ENCODE measurements at places on chromosomes 7 and 10. TPM values are rescaled to one million over a fixed set of nuclear protein-coding genes. Genes with fewer than 3 reads are reported as not detected.

DNA sequence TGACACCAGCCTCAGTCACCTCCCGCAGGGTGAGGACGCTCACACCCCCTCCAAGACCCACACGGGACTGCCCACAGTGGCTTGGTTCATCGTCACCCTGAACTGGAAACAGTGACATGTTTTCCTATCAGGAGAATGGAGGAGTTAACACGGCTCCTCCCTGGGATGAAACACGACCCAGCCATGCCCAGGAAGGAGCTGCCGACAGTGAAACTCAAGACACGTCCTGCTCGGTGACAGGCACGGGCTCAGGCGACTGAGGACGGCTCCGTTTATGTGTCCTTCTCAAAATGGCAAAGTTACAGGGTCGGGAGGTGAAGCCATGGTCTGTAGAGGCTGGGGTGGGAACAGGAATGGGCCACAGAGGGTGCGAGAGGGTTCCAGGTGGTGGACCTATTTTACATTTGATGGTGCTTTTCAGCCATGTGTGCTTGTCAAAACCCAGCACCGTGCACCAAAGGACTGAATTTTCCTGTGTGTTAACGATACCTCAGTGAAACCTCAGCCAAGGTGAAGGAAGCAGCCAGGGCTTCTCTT, 272.4 kb downstream of the ADARB2 start:
- no peak for DNase-seq

- DNase-seq: no peak
These were observed 163.8 kb upstream of the NPVF start for GRCh38 chr7:25391961-25392587.

The GTF2IRD1 gene
- 1.9 TPM for total RNA-seq

GRCh38 chr10:59362144-59362958, at the start of gene FAM13C:
Gene FAM13C, minus strand, starts transcription at chr10:59362549. Its CDS starts 89 bp downstream, at chr10:59362460.
- DNase-seq: no peak

The GPC2 gene
- 4.2 TPM for total RNA-seq

The OR2A12 gene
- not detected for total RNA-seq

The FBXO24 gene
- 0.34 TPM for total RNA-seq

GRCh38 chr7:135381369-135381768, 128.5 kb downstream of the CNOT4 start:
- DNase-seq: no peak

- DNase-seq: no peak
These were observed 187.6 kb upstream of the NEBL start for GRCh38 chr10:21084700-21085099.

The STEAP1B gene
- 0.24 TPM for total RNA-seq

The TCERG1L gene
- 0.11 TPM for total RNA-seq

The BAIAP2L1 gene
- total RNA-seq: 1.2 TPM

DNA sequence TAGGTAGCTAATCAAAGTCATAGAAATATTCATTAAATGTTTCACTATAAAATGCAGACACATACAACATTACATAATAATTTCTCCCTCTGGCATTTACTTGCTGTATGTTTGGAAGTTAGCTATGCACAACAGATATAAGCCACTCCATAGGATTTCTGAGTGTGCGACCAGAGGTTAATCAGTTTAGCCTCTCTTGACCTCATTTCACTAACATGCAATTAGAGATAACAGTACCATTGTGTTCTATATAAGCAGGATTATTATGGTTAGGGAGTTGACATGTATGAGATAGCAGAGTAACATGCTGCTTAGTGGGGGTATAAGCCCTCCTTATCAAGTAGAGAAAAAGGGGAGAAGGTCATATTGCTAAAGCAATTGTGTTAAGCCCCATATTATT, 26.4 kb downstream of the GLUD1 start:
- no peak for DNase-seq

The ZPBP gene
- total RNA-seq: not detected

DNA sequence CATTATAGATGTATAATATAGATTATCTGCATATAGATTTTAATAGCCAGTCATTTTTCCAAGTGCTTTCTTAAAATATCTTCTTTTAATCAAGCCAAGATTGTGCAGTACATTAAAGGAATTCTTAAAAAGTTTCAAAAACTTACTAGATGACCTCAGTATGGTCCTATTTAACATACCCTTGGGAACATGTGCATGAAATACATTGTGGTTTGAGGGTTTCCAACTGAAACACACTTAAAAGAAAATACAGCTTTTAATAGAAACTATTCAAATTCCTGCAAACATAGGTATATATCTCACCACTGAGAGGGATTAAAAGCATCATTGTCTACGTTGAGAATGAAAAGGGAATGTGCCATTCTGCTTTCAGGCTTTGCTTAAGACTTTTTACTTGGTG, 364.9 kb downstream of the SUGCT start:
- no peak for DNase-seq

- DNase-seq: no peak
These were observed 40.6 kb downstream of the MGAM2 start for GRCh38 chr7:142152076-142152475.

The ZRANB1 gene
- 13.0 TPM for total RNA-seq

- DNase-seq: no peak
These were observed 472.0 kb upstream of the AKR1E2 start for GRCh38 chr10:4353964-4354363.

DNA sequence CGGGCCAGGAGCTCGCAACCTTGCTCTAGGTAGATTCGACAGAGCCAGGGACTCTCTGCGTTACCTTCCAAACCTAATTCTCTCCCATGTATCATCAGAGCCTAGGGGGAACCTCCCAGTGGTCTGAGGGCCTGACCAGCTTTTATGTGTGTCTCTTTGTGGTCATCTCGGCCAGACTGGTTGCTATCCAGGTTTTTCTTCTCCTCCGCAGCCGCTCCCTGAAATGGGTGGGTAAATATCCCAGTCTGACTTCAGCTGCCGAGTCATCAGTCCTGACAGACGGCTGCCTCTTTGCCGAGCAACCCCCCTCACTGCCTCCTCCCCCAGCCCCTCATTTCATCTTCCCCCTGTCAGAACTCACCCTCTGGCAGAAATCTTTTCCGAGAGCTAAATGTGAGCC, 578.1 kb downstream of the LRMDA start:
- no peak for DNase-seq

DNA sequence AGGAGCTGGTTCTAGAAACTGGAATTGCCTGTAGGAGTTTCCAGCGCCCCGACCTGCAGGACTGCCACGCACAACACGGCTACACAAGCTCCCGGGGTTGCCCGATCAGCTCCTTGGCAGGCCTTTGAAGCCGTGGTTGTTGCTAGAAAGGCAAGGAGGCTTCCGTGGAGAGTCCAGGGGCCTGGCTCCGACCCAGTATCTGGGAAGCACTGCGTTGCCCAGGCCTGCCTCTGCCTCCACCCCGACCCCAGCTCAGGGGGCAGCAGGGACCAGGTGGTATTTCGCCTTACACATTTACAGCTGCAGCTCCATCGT, 54.4 kb downstream of the PROSER2 start:
- DNase-seq: no peak

DNA sequence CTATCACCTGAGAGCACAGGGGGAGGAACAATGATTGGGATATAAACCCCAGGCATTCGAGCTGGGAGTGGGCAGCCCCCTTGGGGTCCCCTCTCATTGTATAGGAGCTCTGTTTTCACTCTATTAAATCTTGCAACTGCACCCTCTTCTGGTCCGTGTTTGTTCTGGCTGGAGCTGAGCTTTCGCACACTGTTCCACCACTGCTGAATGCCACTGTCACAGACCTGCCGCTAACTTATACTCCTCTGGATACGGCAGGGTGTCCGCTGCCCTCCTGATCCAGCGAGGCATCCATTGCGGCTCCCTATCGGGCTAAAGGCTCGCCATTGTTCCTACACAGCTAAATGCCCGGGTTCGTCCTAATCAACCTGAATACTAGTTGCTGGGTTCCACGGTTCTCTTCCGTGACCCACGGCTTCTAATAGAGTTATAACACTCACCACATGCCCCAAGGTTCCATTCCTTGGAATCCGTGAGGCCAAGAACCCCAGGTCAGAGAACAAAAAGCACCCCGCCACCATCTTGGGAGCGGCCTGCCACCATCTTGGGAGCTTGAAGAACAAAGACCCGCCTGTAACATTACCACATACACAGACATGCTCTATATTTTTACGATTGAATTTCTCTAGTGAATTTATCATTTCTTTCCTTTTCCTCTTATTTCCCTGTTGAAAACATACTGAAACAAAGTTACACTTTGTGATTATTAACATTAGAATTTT, 9.0 kb downstream of the ZWINT start:
- no peak for DNase-seq

GRCh38 chr10:61020420-61021158, 76.6 kb upstream of the RHOBTB1 start:
- no peak for DNase-seq

DNA sequence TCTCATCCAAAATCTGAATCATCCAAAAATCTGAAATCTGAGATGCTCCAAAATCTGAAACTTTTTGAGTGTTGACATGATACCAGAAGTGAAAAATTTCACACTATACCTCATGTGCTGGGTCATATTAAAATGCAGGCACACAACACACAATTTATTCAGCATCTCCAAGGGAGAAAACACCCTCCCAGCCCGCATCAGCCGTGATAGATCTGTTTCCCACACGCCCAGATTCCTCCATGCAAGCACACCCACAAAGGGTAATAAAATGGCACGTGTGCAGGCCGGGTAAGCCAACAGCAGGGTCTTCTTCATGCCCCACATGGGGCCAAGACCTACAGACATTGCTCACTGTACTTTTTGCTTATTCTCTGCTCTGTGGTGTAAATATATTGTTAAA, 173.1 kb upstream of the FERD3L start:
- no peak for DNase-seq

- DNase-seq: no peak
These were observed 6.7 kb upstream of the PRSS37 start for GRCh38 chr7:141847996-141848395.

- DNase-seq: peak; percentile 12
These were observed 1041.8 kb downstream of the GATA3 start for GRCh38 chr10:9096288-9096687.

The ACBD7 gene
- 0.79 TPM for total RNA-seq

DNA sequence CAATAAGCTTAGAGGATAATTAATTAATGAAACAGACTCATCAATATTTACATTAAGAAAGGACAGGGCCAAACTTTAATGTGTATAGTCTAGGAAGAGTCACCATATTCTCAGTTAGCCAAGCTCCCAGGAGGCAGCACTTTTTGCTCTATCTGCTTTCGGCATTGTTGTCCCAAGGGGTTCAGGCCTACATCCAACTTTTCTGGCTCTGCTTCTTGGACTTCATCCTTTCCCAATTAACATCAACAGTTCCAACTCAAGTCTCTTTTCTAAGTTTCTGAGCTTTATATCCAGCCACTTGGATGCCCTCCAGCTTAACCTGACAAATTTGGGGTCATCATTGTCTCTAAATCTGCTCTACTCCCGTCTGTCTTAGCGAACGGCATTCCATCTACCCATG, 42.8 kb downstream of the GLI3 start:
- DNase-seq: no peak

GRCh38 chr7:79495544-79496272, 42.2 kb upstream of the MAGI2 start:
- DNase-seq: no peak

DNA sequence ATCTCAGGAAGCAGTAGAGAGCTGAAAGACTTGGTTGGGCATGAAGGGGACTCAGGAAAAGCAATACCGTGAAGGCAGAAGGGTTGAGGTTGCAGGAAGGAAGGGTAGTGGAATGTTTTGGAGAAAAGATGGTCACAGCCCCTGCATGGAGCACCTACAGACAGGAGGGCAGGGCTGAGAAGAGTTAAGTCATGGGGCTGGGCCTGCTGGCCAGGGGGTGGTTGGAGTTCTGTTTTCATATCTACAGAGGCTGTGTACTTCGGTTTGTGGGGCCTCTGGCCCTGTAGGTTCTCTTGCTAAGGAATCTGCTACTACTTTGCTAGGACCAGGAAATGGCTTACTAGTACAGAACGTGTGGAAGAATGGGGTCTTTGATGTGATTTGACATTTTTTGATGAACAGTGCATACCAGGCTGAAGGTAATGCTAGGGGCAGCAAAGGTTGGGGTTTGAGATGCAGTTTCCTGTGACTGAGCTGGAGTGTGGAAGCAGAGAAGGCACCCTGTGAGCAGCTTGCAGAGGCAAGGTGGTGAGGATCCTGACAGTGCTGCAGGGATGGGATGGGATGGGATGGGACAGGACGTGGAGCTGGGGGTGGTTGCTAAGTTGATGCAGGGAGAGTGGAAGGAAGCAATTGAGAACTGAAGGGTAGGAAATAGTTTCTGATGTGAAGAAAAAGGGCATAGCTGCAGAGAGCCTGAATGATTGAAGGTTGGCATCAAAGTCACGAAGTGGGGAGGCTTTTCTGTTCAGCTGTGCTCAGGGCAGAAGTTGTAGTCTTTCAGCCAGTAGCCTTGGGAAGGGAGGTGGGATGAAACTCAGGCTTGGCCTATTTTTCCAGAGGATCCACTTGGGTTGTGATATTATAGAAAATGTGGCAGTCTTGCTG, 7.8 kb downstream of the RPS24 start:
- no peak for DNase-seq

GRCh38 chr10:7945034-7945433, 109.5 kb upstream of the GATA3 start:
- DNase-seq: no peak

The ARL3 gene
- total RNA-seq: 3.2 TPM

- DNase-seq: no peak
These were observed 8.2 kb downstream of the CLDN12 start for GRCh38 chr7:90411510-90411909.

The BMI1 gene
- 89.5 TPM for total RNA-seq

- DNase-seq: no peak
These were observed 125.9 kb downstream of the PIP4K2A start for GRCh38 chr10:22588462-22588861.

- DNase-seq: no peak
These were observed 36.3 kb downstream of the PALS2 start for GRCh38 chr7:24609570-24609969.

- DNase-seq: no peak
These were observed 780.3 kb downstream of the LRMDA start for GRCh38 chr10:76211691-76212090.

DNA sequence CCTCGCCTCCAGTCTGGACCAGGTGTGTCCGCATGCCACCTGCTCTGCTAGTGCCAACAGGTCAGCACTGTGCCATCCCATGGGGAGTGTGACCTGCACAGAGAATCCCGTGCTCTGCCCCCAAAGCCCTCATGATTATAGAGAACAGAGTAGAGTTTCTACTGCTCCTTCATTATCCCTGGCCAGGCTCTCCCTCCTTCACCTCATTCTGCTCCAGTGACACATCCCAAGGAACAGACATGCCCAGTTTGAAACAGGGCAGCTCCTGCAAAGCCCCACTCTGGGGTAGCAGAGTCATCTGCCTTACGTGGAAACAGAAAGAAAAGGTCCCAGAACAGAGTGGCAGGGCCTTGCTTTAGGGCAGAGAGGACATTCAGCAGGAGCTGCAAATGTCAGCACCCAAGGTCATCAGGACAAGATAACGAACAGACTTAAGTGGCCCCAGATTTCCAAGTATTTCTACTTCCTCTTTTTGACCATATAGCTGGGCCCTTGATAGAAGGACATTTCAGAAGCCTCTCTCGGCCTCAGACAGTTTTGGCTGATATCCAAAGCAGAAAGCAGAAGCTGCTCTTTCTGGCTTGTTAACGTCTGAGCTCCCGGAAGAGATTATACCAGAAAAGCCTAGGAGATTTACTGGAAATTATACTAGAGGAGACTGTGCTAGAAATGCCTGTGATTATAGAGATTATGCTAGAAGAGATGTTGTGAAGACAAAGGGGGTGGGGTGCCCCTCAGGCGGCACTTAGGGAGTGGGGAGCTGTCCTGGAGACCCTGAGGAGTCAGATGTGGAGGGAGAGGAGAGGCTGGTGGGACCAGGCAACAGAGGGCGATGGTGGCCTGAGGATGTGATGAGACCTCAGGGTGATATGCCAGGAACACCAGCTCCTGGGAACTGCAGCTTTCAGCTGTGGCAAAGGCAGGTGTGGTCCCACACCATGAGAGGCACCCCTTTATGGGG, 12.6 kb downstream of the TMEM176B start:
- no peak for DNase-seq

GRCh38 chr7:110988890-110989501, 101.9 kb upstream of the LRRN3 start:
- DNase-seq: no peak
